ENCODE measurements at places on chromosomes 7 and 10.
A peak's percentile ranks its signal among the peaks of the same experiment; 100 is the strongest.

GRCh38 chr10:77800738-77801266 is 125.8 kb downstream of the DLG5 start:
- no peak for DNase-seq

- no peak for DNase-seq
Measured at GRCh38 chr7:93447509-93447908, 127.0 kb downstream of the CALCR start.

DNA sequence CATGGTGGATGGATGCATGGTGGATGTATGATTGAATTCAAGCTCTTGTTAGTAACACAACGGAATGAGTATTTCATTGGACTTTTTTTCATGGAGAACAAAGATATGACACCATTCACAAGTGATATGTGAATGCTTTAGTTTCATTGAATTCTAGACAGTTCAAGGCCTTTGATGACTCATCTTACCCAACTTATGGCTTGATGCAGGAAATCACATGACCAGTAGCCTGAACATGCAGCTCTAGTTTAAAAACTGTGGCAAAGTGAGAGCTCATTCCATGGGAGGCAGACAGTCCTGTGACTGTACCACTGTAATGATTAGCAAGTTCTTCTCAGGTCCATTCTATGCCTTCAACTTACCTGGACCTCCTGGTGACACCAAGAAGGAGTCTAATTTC is 1239.3 kb downstream of the TYW1 start:
- no peak for DNase-seq

DNA sequence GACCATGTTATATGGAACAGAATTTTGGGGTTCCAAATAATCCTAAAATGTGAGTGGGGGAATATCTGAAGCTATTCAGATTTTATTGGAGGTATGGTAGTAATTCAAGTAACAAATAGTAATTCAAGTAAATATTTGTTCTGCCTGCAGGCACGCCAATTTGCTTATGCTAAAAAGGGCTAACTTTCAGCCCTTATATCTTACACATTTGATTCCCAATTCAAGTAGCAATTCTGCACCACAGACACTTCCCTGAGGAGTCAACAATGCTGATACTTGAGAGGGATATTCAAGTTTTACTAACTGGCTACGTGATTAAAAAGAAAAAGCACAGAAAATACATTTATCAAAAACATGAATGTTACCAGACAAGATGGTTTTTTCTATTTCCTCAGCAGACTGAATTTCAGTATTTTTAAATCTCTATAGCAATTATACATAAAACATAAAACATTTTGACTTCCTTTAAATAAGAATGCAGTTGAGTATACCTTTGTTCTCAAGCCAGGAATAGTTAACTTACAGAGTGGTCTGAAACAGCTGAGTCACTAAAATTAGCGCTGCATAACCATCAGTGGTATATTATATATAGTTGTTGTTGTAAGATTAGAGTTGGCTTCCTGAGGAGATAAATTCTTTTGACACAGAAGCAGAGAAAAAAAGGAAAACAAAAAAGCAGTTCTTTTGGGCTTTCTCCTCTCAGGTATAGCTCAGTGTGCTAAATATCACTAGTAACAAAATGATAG is 33.9 kb downstream of the MTPN start:
- no peak for DNase-seq

DNA sequence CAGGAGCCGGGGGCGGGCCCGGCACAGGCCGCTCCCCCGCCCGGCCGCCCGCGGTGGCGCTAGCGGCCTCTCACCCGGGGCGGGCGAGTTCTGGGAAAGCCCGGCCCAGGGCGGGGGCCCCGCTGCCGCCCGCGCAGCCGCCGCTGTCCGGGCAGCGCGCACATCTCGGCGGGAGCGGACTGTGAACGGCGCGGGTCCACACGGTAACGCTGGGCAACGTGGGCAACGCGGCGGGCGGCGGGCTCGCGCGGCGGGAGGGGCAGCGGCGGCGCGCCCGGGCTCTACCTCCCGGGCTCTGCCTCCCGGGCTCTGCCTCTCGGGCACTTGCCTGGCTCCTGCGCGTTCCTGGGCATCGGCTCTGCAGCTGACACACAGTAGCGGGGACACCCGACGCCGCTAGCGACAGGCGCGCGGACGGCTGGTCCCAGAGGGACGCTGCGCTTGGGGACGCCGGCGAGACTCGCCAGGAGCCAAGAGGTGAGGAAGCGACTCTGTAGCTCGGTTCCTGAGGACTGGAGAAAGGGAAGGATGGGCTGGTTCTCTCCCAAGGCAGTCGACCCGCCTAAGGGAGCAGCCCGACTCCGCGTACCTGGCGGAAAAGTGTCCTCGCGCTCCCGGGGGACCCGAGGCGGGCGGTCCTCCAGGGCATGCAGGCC is at the start of gene PLCE1:
PLCE1 (plus strand) TSS at position 150 of the 656 bp plus-strand sequence. CDS start 37,116 bp downstream, outside the sequence.
- no peak for DNase-seq

DNA sequence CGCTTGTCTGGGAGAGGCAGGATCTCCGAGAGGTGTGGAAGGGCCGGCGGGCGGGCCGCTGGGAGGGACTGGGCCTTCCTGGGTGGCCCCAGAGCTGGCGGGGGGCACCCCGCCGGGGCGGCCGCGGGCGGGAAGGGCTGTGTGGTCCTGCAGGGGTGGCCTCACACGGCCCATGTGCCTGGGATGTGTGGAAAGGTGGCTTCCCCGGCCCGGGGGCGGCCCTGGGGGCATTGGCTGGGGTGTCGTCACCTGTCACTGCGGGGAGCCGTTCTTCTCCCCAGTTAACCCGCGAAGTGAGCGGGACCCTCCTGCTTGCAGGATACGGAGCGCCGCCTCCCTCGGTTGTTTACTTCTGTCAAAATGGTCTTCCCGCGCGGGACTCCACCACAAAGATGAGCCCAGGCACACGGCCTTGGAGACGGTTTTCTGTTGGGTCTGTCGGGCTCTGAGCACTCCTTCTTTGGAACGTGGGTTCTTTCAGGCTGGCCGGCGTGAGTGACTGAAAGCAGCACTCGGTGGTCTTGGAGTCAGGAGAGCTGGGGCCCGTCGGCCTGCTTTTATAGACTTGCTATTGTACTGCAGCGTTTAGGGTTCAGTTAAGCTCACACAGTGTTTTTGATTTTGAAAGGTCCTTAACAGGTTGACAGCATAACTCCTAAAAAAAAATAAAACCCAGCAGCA is 700 bp downstream of the SMC3 start:
- peak; percentile 28 for DNase-seq

DNA sequence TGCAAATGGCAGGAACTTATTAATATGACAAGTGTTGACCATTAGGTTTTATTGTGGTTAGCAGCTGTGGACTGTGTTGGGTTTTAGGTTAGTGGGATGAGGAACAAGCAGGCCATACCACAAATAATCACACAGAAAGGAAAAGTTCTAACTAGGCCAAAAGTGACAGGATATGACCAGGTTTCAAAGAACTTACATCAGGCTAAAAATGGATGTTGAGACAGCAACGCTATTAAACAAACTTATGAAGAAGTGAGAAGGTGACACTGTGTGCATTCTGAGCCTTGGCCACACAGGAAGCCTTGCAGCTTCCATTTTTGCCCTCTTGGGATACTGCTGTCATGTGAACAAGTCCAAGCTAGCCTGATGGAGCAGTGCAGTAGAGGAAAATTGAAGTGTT is 568.8 kb downstream of the HTR7 start:
- DNase-seq: no peak

DNA sequence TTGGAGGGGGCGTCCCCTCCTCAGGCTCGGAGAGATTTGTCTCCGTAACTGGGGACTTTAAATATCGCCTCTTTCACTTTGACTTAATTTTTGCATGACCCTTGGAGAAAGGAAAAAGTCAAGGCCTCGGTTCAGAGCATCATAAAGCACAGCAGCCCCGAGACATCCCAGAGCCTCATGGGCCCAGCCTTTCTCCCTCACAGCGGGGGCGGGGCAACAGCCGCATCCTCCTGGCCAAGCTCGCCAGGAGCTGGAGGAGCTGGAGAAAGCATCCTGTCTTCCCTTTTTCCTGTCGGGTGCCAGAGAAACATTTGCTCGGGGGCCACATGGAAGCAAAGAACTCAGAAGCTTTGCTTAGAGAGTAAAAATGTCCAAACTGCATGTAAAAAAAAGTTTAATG is 43.6 kb upstream of the DPYSL4 start:
- DNase-seq: no peak

Data from stimulated activated CD8-positive, alpha-beta memory T cell treated with anti-CD3 and anti-CD28 coated beads, Interleukin-7, amount 100 ng/mL, for 24 hours (primary cell).